ENCODE measurements at places on chromosomes 3 and 15. TPM values are rescaled to one million over a fixed set of nuclear protein-coding genes. Genes with fewer than 3 reads are reported as not detected.

The LRRIQ4 gene
- not detected for total RNA-seq

The GDPGP1 gene
- total RNA-seq = 6.3 TPM

The CASR gene
- not detected for total RNA-seq

DNA sequence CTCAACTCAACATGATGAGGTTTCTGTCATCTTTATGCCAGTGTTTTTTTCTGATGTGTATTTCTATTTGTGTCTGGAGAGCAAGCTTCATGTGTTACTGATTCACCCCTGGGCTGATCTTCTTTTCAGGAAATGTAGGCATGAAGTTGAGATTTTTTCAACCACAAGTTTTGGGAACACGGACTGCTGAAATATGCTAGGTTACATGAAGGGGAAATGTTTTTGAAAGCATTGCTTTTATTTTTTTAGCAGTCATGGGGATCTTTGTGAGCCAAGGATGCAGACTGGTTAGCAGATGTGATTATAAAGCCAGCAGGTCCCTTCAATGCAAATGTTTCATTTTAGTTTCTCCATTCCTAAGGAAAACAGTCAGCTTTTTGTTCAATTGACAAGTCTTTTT is 219.3 kb upstream of the COL8A1 start:
- DNase-seq = peak; percentile 78

DNA sequence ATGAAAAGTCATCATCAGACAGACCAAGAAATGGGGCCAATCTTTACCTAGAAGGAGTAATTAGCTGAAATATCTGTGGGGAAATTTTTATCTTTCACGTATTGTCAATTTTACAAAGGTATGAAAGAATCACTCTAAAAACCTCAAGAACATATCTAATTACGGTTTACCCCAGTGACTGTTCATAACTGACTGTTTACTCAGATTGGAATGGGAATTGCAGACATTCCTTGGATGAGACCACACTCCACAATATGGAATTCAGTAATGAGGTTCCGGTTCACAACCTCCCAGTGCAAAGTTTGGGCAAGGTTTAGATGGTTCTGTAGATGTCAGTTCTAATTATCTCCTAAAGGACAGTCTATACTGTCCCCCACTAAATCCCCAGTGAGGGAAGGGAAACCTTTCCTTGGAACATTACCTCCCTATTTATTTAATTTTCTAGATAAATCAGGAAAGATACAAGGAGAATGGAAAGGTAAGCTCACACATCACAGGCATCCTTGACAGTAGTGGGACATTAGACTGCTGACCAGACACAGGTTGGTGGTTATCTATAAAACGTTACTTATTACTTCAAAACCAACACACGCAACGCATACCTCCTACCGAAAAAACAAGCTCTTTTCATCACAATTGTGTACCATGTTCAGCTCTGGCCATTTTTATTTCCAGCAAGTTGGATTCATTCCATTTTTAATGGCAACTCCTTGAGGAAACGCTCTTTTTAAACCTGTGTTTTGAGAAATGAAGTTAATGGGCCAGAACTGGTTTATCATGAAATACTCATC is 129.9 kb downstream of the RORA start:
- no peak for DNase-seq

DNA sequence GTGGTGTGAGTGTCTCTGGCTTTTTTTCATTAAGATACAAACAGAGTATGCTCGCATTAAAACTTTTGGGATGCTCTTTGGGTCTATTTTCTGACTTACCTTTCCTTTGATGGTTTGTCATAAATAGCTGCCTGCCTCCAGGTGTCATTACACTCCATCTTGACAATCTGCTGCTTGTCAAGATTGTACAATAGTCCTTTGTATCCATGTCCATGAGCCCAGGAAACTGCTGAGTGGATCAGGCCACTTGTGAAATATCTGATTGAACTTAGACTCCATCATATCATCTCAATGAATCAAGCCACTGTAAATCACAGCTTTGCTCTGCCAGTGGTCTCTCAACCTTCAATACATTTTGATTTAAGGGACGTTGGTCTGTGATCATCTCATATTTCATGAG is 135.2 kb downstream of the ECT2 start:
- DNase-seq = no peak

GRCh38 chr3:30084971-30085403 is 521.4 kb upstream of the TGFBR2 start:
- no peak for DNase-seq

DNA sequence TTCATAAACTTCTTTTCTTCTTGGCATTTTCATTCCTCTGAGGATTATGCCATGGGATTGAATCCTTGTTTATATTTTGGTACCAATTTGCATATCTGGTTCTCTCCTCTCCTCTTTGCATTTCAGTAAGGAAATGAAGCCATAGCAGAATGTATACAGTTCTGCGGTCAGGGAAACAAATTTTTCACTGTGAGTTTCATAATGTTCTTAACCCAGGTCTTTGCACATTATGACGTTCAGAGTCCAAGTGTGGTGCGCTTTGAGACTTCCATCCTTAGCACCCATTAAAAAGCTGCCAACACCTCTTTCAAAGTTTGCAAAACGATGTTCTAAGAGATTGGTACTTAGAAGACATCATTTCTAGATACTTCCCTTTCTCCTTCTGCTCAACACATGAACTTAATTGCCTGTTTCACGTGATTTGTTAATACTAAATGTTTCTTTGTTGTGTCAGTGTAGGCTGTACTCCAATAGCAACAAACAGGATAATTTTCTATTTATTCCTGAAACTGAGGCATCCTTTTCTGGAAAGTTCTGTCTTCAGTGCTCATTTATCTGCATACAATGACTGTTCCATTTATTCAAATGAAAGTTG is 953.1 kb upstream of the NR2F2 start:
- no peak for DNase-seq

- DNase-seq = no peak
Measured at GRCh38 chr3:46912986-46913385, 35.5 kb downstream of the PTH1R start.

DNA sequence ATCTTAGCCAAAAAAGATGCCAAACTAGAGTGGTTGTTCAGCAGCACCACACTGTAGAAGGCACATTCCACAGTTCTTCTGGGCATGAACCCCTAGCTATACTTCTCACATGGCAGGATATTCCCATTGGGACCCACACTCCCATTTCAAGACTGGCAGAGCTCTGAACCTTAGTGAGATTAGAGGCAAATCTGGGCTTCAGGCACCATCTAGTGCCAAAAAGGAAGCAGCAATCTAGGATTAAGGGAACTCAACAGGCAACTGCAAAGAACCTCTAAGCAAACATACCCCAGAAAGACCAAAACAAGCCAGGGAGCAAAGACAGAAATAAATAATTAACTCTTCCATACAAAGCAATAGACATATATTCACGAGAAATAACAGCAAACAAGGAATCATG is 66.2 kb downstream of the TAFA4 start:
- no peak for DNase-seq

The AADACL2 gene
- total RNA-seq = not detected

- DNase-seq = peak; percentile 25
Measured at GRCh38 chr3:129118745-129119144, 2.9 kb downstream of the RAB43 start.

DNA sequence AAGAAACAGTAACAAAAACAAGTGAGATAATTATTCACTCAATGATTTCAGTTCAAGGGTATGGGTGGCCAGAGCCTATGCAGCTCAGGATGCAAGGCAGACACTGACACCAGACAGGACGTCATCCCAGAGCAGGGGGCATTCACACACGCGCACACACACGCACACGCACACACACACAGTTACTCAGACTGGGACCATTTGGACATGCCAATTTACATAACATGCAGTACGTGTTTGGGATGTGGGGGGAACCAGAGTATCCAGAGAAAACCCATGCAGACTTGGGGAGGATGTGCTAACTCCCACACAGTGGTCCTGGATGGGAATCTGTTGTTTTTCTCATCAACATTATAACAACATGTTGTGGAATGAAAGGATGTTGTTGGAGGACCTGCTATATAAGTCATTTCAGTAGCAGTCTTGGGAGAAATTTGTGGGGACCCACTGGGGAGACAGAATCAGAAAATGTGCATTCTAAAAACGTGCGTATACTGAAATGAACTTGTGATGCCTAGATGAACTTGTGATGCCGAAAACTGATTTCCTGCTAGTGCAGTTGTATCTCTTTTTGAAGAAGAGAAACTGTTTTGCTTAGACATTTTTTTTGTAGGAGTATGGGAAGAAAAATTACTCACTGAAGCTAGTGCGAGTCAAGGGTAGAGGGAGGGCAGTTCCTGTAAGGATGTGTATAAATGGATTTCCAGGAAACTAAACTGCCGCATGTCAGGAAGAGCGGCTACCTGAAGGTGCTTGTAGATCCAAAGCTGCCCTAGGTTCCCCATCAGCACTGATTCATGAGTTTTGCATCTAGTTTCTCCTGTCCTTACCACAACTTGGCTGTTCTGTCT is 25.2 kb downstream of the CD200 start:
- peak; percentile 40 for DNase-seq

DNA sequence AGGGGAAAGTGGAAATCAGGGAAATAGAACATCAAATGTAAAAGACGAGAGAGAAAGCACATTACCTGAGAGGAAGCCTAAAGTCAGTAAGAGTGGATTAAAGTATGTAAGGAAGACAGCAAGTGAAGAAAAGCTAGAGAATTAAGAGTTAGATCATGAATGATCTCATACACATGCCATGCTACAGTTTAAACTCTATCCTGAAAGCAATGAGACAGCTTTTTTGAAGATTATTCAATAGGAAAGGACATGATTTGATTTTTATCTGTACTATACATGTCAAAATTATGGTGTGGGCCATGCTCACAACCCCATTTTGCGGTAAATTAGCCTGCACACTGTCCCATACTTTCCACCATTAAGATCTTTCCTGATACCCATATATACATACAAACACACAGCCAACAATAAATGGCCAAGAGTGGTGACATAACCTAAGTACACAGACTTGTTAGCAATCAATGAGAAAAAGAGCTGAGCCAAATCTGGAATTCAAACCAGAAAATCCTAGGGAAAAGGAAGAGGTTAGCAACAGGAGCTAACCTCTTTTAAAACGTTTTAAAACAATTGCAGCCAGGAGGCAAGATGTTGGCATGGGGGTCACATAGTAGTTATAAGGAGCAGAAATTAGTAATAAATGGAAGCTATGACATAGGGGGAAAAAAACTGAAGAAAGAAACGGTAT is 4.5 kb downstream of the MYO9A start:
- no peak for DNase-seq

DNA sequence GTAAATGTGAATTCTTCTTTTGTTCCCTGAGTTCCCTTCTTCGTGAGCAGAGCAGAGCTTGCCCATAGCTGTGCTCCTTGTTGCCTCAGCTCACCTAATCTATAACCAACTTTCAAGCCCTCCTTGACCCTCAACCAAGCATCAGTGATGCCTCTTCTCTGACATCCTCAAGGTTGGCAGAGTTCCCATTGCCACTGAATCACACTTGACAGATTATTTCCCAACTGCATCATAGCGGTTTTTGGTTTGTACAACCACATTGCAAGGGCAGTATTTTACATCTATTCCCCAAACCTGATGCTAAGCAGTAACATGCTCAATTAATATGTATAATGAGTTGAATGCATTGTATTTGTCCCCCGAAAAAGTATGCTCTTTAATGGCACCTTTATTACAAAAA is 133.0 kb upstream of the SNTN start:
- DNase-seq = no peak

The CHRNA7 gene
- total RNA-seq = 0.65 TPM

DNA sequence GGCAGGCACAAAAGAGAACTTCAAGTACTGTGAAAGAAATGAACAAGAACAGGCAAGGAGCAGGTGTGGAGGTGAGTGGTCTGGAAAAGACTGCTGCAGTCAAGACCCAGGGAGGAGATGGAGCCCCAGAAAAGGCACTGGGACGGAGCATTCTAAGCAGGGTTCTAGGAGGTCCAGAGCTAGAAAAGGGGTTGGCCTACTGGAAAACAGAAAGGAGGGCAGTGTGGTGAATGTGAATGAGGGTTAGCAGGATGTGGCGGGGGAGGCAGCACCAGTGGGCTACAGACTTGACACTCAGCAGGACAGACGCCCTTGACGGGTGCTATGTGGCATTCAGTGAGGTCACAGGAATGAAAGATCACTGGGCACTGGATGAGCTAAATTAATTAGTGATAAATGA is 75.7 kb downstream of the SENP2 start:
- no peak for DNase-seq

GRCh38 chr3:105611304-105612192 is 244.8 kb downstream of the ALCAM start:
- no peak for DNase-seq

The PLSCR2 gene
- total RNA-seq = not detected

DNA sequence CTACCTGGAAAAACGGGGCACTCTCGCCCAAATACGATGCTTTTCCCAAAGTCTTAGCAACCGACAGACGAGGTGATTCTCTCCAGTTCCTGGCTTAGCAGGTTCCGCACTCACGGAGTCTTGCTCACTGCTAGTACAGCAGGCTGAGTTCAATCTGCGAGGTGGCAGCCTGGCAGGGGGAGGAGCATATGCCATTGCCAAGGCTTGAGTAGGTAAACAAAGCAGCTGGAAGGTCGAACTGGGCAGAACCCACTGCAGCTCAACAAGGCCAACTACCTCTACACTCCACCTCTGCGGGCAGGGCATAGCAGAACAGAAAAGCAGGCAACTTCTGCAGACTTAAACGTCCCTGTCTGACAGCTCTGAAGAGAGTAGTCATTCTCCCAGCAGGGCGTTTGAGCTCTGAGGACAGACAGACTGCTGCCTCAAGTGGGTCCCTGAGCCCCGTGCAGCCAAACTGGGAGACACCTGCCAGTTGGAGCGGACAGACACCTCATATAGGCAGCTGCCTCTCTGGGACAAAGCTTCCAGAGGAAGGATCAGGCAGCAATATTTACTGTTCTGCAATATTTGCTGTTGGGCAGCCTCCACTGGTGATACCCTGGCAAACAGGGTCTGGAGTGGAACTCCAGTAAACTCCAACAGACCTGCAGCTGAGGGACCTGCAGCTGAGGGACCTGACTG is 73.4 kb upstream of the CADM2 start:
- DNase-seq = no peak

DNA sequence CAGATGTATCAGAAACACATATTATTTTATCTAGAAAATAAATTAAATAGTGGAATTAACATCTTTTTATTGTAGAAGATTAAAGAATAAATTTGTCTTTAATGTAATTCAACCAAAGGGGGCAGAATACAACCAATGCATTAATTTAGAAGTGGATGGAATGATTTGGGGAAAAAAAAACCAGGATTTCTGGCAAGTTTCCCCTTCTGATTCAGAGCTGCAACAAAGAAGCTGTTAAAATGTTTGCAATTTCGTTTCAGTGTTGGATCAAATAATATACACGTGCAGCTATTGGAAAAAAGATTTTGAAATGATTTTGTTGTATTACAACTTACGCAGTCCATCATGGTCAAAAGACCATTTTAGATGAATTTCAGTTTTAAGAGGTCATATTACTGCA is 71.6 kb upstream of the ZNF280D start:
- no peak for DNase-seq

GRCh38 chr3:164641071-164641470 is 437.2 kb downstream of the SI start:
- no peak for DNase-seq

DNA sequence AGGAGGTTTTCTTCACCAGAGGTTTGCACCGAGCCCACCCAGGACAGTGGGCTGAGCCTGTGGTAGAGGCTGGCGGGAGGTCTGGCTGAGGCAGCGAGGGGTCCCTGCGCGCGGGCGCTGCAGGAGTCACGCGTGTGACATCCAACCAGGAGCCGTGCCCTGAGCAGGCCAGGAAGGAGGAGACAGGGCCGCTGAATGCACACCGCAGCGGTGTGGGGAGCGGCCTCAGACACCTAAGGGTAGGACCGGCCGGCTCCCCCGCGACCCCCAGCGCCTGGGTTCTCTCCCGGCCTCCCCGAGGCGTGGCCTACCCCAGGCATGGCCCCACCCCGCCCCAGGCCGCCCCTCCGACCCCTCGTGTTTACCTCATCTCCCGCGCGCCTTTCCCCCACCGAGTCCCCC is 412 bp downstream of the SLC41A3 start:
- DNase-seq = no peak

All from lung microvascular endothelial cell (primary cell).